Lung (tissue), 17 donors: ENCODE measurements at places on chromosomes 5 and 9. TPM values are rescaled to one million over a fixed set of nuclear protein-coding genes. Genes with fewer than 3 reads are reported as not detected.
A peak's percentile ranks its signal among the peaks of the same experiment; 100 is the strongest.

DAB2IP gene
- polyA plus RNA-seq = 25.2 TPM

GRCh38 chr5:101966476-101966875 lies 329.6 kb downstream of the SLCO4C1 start:
- H3K27me3 ChIP-seq = no peaks in the 10 kb centered on the region
- no peak for DNase-seq
- H3K27ac ChIP-seq = no peak overlapping the region
- H3K4me3 ChIP-seq = no peak overlapping the region

DNA sequence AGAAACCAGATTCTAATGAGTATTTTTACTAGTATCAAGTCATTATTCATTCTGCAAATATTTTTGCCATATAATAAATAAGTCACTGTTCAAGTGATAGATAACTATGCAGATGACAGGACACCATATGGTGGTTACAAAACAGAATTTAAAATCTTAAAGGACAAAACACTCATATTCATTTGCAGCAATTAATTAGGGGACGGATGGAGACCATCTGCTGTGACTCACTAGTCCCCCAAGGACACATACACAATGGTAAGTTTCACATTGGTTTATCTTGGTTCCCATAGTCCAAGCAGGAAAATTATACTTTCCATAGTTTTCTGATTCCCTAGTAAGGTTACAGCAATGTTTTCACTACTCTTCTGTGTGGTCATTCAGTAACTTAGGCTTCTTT lies 28.4 kb upstream of the SPATA31C2 start:
- no peak for DNase-seq
- H3K27me3 ChIP-seq = no peaks in the 10 kb centered on the region
- H3K36me3 ChIP-seq = no peaks in the 10 kb centered on the region
- H3K4me3 ChIP-seq = no peak overlapping the region
- no peak overlapping the region for H3K27ac ChIP-seq

- DNase-seq = no peak
- H3K4me1 ChIP-seq = no peaks in the 10 kb centered on the region
- H3K4me3 ChIP-seq = no peak overlapping the region
- no peaks in the 10 kb centered on the region for H3K36me3 ChIP-seq
These were observed 652.0 kb upstream of the ZNF608 start for GRCh38 chr5:125398466-125398865.

- DNase-seq = no peak
- no peaks in the 10 kb centered on the region for H3K4me1 ChIP-seq
- no peaks in the 10 kb centered on the region for H3K27me3 ChIP-seq
- no peaks in the 10 kb centered on the region for H3K36me3 ChIP-seq
These were observed 161.0 kb upstream of the RORB start for GRCh38 chr9:74336161-74336560.

GRCh38 chr9:93952119-93952783 lies 2.9 kb downstream of the BARX1 start:
- H3K36me3 ChIP-seq = no peaks in the 10 kb centered on the region
- peaks cover 22% of the 10 kb centered on the region for H3K4me1 ChIP-seq
- no peak overlapping the region for H3K27ac ChIP-seq
- no peak overlapping the region for H3K4me3 ChIP-seq

GRCh38 chr9:133137451-133138231 lies 16.6 kb upstream of the RALGDS start:
- H3K4me1 ChIP-seq = peaks cover 46% of the 10 kb centered on the region
- H3K4me3 ChIP-seq = no peak overlapping the region
- no peaks in the 10 kb centered on the region for H3K27me3 ChIP-seq
- no peaks in the 10 kb centered on the region for H3K36me3 ChIP-seq

DNA sequence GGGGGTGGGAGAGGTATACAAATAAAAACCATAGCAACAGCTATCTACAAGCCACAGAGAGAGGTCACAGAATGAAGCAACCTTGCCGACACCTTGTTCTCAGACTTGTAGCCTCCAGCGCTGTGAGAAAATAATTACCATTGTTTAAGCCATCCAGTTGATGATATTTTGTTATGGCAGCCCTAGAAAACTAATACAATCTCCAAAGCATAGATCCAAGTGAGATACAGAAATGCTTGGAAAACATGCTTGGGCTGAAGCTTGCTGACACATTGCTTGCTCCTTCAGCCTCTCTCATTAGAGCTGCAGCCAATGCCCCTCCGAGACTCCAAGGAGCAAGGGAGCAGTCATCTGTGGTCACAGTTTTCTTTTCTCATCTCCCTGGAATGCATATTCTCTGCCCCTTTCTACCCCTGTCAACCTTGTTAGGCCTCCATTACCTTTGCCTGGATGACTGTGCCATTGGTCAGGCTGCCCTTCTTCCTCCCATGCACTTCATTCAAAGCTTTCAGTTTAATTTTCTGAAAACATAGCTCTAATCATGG lies 401.4 kb upstream of the KLF4 start:
- no peak overlapping the region for H3K4me3 ChIP-seq
- H3K27me3 ChIP-seq = no peaks in the 10 kb centered on the region
- no peak overlapping the region for H3K27ac ChIP-seq
- no peak for DNase-seq

DNA sequence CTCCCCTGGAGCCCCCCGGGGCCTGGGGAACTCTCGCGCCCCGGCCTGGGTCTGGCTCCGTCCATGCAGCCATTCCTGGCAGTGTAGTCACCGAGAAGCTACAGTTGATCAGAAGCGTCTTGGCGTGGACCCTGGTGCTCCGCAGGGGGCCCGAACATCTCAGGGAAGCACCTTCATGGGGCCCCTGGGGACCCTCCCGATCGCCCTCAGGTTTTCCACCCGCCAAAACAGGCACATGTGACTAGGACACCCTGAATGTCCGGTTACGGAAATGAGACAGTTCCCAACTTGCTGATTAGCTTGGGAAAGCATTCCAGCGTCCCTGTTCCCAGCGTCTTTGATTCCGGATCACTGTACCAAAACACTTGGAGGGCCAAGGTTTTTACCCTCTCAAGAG lies 472 bp downstream of the FBXO4 start:
- H3K27me3 ChIP-seq = no peaks in the 10 kb centered on the region
- DNase-seq = peak; percentile 74
- peak overlapping the region; percentile 99 for H3K27ac ChIP-seq
